ENCODE measurements at places on chromosomes 3 and 15.

- no peak for DNase-seq
These were observed 22.1 kb downstream of the AGBL1 start for GRCh38 chr15:86101818-86102217.

DNA sequence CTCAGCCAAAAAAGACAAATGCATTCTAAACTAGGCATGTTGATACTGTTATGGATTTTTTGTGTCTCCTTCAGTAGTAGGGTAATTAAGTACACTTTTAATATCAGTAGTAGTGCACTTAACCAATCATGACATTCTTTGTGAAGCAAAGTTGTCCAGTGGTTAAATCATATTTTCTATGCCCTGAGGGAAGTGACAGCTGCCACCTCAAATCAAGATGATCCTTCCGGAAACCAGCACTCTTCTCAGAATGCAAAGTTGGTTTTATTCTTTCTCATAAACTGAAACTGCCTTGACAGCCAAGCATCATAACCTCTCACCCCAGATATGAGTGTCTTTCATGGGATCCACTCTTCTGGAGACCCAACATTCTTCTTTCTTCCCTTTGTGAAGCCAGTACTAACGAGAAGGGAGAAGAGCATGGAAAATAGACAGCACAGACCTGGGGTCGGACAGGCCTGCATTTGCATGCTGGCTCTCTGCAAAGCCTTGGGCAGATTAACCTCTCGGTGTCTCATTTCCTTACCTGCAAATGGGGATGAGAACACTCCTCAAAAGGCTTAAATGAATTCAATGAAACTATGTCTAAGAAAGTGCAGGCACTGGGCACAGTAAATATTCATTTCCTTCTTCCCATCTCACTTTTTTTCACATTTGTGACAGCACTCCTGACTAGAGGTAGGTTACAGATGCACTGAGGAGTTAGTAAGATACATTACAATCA, 13.2 kb downstream of the AAGAB start:
- no peak for DNase-seq

DNA sequence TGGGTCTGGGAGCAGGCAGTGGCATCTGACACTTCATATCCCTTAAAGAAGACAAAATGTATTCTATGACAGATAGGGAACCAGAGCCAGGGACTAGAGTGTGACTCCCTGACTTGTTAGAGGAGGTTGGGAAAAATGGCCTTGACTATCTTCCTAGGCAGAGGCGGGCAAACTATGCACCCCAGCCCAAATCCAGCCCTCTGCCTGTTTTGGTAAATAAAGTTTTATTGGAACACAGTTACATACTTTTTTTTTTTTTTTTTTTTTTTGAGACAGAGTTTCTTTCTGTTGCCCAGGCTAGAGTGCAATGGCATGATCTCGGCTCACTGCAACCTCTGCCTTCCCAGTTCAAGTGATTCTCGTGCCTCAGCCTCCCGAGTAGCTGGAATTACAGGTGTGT, 47.3 kb downstream of the QTRT2 start:
- no peak for DNase-seq

- DNase-seq: no peak
These were observed 1.1 kb downstream of the SSR3 start for GRCh38 chr3:156553705-156554356.

- no peak for DNase-seq
These were observed 14.2 kb downstream of the RAB8B start for GRCh38 chr15:63203451-63204090.

DNA sequence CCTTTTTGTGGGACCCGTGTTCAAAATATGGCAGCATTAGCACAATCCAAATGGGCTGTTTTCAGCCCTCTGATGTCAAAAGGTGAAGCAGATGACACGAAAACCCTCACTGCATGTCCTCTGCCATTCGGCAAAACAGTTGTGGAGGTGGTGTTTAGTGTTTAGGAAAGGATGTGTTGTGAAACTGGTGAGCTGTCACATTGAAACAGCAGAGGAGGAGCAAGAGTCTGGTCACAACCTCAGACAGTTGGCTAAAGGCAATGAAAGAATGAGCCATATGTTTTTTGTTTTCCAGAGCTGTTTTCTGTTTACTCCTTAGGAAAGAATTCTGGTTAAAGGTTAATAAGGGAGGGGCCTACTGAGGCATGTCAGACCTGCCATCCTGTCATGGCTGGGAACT, 140.7 kb downstream of the VPS8 start:
- no peak for DNase-seq

GRCh38 chr15:90959894-90960293, 5.2 kb downstream of the RCCD1 start:
- DNase-seq: no peak

- peak; percentile 75 for DNase-seq
These were observed 36.0 kb downstream of the TM2D3 start for GRCh38 chr15:101615986-101616848.

GRCh38 chr3:172787746-172788145, 37.2 kb downstream of the ECT2 start:
- no peak for DNase-seq

DNA sequence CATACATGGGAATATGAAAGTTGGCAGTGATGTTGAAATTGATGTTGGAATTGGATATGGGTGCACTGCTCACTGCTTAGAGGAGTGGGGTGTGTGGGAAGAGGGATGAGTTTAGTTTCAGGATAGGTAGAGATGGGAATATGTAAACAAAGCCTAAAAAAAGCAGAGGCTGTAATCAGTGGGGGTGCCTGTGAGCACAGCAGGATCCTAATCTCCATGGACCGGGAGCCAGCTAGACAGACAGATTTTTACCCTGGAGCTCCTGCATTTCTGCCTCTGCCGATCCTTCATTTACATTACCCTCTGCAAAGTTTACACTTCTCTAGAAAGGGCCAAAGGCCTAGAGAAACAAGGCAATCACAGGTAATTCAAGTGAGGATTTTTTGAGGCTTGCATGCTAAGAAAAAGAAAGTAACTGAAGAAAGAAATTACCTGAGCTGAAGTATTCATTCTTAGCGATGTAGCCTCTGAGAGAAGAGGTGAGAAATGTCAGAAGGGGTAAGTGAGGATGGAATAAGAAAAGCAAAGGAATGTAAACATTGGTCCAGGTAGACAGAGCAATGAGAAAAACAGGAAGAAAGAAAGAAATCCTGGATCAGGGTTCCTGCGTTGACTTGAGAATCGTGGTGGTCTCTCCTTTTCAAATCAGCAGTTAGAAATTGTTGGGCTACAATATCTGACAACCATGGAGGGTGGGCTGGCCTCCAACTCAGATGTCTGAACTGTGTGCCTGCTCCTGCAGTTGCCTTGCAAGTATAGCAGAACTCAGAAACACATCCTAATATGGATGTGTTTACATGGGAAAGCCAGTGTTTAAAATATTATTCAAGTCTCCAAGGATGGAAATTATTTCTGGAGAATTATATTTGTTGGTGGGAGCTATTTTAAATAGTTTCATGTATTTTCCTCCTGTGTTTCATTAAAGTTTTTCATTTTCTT, 79.8 kb downstream of the CRTC3 start:
- DNase-seq: peak; percentile 53

DNA sequence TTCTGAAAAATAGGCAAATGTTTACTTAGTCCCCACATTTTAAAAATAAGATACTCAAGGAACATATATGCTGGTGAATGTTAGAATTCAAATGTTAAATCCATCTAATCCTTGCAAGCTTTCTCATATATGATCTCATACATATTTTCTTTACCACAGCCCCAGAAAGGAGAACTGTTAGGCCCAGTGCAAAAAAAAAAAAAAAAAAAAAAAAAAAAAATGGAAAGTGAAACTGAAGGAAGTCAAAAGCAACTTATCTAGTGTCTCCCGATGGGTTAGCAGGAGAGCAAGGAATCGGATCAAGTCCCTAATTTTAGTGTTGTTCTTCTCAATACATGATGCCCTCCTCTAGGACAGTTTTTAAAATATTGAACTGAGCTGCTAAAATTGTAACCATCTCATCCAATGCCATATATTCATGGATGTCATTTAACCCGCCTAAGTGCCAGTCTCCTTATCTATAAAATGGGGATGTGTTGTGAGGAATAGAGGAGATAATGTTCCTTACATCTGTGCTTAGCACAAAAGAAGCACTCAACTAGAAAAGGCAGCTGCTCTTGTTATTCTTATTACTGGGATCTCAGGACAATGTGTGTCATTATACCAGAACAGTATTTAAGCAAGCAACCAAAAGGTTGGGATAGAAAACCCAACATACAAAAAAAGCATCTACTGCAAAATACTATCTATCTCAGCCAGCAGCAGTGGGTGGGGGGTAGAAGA, 279.7 kb downstream of the MAGI1 start:
- DNase-seq: no peak

Data from HuH-7.5 (cell line).